ENCODE measurements at places on chromosomes 2 and 18.

DNA sequence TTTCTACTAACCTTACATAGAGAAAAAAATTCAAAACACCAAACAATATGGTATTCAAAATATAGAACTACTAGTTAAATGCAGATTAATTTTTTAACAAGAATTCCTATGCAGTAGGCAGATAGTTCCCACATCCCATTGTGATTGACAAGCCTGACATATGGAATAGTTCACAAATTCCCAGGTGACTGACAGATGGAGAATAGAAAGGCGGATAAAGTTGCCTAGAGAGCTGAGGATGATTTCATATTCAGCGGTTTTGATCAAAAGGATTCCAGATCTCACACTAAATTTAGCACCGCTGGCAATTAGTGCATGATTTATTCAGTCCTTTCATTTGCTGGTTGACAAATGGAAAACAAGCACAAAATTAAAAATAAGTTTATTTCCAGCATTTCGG is 733.7 kb upstream of the POU3F3 start:
- no peak for DNase-seq

DNA sequence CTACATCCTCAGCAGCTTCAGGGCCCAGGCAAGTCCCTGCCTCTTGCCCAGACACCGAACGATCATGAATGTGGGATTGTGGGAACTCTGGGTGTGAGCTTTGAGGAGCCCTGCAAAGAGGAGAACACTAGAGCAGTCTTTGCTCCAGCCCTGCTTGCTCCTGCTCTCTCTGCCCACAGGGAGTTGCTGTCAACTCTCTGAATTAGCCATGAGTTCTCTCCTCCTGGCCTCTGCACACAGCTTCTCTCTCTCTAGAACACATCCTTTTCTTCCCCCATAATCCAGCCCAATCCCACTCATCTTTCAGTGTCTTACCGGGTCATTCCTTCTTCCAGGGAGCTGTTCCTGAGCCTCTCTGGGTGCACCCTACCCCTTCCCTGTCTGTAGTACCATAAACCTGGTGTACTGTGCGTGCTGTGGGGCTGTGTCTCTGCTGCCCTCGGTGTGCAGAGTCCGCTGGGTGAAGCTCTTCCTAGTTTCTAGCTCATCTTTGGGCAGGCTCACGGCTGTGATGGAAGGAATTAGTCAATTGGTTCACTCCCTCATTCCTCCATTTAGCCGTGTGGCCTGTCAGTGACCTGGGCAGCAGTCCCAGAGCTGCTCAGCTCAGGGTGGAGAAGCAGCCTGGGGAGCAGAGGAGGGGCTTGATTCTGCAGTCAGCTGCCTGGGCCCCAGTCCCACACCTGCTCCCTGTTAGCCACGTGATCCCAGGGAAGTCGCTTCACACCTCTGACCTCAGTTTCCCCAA is 132.9 kb upstream of the HDAC4 start:
- no peak for DNase-seq

DNA sequence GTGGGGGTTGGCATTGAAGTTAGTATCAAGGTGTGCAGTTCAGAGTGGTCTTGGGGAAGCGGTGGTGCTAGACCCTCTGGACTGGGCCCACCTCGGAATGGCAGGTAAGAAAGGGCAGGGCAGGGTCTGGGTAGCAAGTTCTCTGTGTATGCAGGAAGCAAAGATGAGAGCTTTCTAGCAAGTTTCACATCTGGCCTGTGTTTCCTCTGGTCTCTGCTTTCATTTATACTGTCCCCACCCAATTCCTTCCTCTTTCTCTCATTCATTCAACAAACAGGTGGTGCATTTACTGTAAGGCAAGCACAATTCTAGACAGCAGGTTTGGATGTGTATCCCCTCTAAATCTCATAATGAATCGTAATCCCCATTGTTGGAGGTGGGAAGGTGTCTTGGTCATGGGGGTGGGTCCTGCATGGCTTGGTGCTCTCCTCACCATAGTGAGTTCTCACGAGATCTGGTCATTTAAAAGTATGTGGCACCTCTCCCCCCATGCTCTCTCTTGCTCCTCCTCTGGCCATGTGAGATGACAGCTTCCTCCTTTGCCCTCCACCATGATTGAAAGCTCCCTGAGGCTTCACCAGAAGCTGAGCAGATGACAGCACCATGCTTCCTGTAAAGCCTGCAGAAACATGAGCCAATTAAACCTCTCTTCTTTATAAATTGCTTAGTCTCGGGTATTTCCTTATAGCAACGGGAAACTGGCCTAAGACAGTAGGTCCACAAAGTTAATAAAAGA is 51.8 kb downstream of the PKDCC start:
- no peak for DNase-seq

DNA sequence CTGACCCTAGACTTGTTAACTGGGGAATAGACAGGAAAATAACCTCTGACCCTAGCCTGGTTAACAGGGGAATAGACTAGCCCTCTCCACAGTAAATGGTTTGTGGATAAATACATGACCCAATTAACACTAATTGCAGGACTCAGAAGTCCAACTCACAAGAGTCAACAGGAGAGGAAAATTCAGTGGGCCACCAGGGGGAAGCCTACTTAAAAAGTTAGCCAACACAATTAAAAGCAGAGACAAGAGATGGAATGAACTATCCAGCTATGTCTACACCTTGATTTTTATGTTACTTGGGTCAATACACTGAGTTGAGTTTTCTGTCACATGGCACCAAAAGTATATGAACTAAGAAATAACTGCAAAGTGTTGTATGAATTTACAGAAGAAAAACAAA is 158.8 kb upstream of the SLC39A10 start:
- DNase-seq = no peak

DNA sequence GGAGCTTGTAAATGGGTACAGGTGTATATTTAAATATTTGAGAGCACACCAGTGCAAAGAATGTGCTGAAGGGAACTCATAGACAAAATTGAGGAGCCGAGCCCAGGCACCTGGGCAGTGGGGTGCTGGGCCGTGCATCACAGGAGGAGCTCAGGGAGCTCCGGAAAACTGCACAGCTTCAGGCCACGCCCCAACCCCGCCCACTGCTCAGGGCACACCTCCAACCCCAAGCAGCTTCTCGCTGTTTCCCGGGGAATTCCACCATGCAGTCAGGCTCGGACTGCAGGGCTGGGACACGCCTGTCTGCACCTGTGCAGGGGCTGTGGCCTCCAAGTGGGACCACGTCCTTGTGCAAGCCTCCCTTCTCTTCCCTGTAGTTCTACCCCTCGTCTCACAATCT is 243.0 kb downstream of the HDAC4 start:
- DNase-seq = no peak

DNA sequence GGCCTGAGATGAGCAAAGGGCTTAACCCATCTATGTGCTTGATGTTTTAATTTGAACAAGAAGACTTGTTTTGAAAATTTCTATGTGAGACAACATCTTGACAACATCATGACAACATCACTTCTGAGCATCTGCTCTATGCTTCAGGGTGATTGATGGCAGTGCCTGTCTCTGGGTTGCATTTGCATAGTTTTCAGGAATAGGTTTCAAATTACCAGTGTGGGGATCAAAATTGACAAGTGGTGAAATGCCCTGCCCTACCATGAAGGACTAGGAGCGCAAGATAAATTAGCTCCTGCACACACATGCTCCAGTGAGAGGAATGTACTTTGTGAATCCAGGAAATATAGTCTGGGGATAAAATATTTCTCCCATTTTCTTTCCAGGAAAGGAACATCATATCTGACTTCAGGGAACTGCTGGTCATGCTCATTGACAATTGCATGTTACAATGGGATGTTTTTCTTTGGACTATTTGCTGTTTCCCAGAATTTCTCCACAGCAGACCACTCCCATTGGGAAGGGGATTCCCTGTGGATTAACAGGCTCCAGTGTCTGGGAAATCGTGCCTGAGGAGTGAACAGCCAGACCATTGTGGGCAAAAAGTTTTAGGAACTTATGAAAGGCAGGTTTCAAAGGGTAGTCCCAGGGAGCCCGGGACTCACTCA is 45.3 kb upstream of the IL1R2 start:
- DNase-seq = no peak

DNA sequence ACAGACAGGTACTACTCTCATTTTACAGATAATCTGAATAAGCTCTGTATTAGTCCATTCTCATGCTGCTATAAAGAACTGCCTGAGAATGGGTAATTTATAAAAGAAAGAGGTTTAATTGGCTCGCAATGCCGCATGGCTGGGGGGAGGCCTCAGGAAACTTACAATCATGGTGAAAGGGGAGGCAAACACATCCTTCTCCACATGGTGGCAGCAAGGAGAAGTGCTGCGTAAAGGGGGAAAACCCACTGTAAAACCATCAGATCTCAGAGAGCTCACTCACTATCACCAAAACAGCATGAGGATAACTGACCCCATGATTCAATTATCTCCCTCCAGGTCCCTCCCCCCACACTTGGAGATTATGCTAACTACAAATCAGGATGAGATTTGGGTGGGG is 254.4 kb downstream of the KCNE4 start:
- DNase-seq = no peak

DNA sequence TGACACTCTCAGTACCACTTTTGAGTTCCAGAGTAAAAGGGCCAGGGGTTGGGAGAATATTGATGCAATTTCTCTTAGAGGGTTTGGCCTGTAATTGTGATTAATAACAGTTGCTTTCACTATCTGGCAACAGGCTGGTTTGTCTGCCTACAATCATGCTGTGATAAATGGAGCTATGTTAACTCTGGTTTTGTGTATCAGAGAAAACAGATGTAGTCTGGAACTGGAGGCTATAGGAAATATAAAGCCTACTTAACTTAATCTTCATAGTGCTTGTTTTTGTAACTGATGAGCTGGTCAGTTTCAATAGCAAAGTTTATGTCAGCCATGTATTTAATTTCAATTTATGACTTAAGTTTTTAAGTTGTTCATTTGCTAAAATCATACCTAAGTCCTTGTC is 138.0 kb downstream of the AGPS start:
- no peak for DNase-seq

DNA sequence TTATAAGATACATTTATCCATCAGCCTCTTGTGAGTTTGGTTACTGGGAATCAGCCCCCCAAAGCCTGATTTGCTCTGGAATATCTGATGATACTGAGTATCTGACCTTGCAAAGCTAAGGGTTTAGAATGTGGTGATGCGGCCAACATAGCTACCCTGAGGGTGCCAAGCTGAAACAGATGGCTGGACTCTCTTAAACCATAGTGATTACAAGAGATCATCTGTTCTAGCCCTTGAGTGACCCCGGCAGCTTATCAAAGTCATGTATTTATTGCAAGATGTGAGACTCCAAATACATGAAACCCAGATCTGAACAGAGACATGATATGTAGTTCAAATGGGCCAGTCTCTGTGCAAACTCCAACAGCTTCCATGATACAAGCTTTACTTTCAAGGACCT is 78.2 kb upstream of the CABLES1 start:
- DNase-seq = no peak

DNA sequence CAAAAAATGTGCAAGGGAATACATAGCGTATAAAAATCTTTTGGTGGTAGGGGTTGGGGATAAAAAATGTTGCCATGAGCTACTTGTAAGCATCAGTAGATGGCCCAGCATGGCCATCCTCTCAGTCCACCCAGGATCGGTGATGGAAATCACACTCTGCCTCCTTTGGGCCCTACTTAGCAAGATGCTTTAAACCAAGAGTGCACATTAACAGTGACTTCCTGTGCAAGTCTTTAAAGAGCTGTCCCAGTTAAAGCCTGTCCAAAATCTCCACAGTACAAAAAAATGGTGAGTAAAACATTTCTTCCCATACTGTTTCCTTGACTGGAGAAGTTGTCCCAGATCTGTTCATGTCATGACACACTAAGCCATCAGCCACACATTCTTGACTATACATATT is 18.0 kb downstream of the ANKRD44 start:
- DNase-seq = no peak
